Naive thymus-derived CD8-positive, alpha-beta T cell (primary cell): ENCODE measurements at places on chromosomes 6 and 20.

GRCh38 chr20:58058421-58059259, 169.8 kb downstream of the ANKRD60 start:
- no peak for DNase-seq

DNA sequence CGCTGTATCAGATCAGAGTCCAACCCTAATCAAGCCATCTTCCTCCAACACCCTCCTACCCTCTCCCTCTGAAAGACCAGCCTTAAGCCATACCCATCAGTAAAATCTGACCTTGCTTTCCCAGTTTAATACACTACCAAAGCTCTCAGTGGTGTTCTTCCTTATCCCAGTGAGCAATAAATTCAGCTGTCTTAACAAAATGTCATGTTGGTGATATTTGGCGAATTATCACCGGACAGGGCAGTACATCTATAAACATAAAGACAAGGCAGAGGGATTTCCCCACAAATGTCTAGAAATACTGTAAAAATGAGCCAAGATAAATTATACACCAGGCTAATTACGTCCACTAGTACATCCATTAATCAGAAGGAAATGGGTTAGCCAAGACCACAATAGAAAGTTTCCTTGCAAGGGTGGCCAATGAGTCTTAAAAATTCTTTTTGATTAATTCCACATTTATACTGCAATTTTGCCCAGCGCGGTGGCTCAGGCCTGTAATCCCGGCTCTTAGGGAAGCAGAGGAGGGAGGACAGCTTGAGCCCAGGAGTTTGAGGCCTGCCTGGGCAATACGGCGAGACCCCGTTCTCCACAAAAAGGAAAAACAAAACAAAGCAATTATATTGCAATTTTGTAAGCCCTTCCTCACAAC, 905 bp downstream of the RARS2 start:
- no peak for DNase-seq

GRCh38 chr6:138645976-138646640, 127.5 kb upstream of the CCDC28A start:
- no peak for DNase-seq

DNA sequence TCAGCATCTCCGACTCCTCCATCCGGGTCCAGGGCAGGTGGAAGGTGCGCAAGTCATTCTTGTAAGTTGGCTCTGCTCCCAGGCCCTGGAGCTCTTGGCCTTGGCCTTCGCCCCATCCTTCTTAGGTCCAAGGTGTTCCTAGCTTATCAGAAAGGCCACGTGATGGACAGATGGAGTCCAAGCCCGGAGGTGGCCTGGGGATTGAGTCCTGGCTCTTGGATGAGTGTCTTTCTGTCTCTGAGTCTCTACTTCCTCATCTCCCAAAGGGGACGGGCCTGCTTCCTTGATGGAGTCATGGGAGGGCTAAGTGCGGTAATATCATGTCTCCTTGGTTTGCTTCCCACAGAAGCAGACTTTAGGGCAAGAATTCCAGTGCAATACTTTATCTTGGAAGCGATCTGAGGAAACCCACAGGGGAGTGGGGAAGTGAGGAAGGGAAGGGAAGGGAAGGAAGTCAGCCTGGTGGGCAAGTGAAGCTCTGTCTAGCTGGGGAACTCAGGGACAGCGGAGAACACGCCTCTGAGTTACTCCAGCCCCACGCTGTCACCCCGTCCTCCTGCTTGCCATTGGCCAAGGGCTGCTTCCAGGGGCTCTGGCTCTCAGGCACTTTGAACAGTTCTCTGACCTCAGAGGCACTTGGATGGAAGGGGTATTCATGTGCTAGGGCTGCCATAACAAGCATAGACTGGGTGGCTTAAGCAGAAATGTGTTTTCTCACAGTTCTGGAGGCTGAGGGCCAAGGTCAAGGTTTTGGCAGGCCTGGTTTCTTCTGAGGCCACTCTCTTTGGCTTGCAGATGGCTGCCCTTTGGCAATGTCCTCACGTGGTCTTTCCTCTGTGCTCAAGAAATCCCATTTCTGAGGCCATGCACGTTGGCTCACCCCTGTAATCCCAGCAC, 4.8 kb downstream of the LBP start:
- no peak for DNase-seq

- no peak for DNase-seq
These were observed 261.9 kb downstream of the CDH26 start for GRCh38 chr20:60219984-60220562.

DNA sequence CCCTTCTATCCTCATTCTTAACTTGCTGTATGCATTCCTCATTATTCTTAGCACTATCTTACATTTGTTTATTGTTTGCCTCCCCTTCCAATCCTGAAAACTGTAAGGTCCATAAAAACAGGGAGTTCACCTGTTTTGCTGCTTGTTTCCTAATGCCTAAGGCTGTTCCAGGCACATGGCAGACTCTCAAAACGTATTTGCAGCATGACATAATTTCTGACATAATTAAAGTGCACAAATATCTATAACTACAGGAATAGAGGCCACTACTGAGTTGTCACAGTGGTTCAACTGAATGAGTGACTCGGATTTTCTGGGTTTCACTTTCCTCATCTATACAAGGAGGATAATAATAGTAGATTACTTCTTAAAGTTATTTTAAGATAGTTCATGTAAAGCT, 83.0 kb downstream of the HFE start:
- no peak for DNase-seq

DNA sequence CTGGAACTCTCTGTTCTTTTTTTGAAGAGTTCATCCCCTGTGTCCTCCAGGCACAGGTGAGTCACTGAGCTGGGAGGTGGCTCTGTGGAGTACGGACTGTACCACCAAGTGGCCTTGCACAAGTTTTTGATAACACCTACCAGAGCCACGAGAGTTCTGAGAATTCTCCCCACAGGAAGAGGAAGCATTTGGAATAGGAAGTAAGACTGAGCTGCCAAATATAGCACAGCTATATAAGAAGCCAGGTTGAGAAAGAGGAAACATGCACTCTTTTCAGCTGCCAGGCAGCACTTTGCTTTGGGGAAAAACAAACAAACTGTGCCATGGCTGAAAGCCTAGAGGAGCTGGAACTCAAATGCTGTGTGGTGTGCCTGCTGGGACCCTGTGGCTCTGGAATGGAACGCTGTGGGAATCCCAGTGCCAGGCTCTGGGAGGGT, 70.8 kb upstream of the RIPOR2 start:
- DNase-seq: peak; percentile 37

- DNase-seq: no peak
These were observed 46.1 kb upstream of the CCN6 start for GRCh38 chr6:112007805-112008204.

- no peak for DNase-seq
These were observed 466.3 kb downstream of the DOK5 start for GRCh38 chr20:54941666-54942065.

DNA sequence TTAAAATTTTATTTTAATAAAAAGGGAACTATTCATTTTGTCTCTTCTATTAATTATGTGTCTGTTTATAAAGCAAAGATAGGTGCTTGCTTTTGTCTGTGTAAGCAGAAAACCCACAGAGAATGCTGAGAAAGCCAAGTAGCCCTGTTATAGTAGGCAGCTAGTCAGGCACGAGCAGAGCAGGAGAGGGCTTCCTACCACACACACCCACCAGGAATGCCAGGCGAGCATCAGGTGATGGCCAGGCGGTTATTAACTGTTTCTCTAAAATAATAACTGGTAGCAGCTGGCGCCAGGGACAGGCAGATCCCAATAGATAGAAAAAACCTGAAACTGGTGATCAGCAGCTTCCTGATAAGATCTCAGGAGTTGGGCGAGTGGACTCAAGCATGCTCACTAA, 15.7 kb downstream of the C6orf15 start:
- DNase-seq: no peak

GRCh38 chr6:21478883-21479539, 114.5 kb upstream of the SOX4 start:
- DNase-seq: no peak

DNA sequence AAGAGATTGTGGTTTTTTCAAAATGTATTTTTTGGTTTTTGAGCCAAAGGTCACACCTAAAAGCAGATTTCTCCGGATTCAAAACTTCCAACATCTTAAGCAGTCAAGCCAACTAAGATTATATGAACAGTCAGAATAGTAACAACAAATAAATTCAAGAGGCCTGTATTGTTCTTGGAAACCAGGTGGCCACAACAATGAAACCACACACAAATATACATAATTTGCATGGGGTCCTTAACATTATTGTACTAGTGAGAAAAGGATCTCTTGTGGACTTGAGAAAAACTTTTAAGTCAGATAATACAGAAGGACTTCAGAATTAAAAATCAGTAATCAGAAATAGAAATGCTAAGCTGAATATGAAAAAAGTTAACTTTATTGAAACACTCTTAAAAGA, 40.6 kb downstream of the NOL7 start:
- no peak for DNase-seq

DNA sequence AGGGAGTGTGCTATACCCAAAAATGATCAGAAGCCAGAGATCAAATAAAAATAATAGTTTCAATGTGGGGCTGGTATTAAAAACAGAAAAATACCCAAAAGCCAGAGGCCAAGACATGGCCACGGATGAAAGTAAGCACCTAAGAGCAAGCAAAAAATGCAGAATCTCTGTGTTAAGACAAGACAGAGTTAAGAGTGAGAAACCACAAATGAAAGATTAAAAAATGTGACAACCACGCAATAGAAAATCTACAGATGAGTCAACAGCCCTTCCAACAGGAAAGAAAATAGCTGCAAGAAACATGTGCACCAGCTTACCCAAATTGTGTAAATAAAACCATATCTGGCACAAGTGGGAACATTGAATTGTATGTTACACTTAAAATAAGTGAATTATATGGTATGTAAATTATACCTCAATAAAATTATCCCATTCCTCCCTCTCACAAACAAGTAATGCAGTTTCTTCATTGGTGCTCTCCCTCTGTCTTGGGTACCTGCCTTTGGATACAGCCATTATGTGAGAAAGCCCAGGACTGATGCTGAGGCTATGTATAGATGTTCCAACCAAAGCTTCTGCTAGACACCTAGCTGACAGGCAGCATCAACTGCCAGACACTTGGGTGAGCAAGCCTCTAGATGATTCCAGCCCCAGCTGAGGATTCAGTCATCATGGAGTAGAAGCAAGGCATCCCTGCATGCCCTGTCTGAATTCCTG, 55.3 kb upstream of the UFL1 start:
- no peak for DNase-seq

DNA sequence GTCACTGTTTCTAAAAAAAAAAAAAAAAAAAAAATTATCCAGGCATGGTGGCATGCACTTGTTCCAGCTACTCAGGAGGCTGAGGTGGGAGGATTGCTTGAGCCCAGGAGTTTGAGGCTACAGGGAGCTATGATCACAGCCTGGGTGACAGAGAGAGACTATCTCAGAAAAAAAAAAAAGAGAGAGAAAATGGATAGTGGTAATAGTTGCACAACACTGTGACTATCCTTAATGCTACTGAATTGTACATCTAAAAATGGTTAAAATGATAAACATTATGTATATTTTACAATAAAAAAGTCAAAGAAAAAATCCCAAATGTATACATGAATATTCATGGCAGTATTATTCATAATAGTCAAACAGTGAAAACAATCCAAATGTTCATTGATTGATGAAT, 23.0 kb downstream of the FERMT1 start:
- no peak for DNase-seq

DNA sequence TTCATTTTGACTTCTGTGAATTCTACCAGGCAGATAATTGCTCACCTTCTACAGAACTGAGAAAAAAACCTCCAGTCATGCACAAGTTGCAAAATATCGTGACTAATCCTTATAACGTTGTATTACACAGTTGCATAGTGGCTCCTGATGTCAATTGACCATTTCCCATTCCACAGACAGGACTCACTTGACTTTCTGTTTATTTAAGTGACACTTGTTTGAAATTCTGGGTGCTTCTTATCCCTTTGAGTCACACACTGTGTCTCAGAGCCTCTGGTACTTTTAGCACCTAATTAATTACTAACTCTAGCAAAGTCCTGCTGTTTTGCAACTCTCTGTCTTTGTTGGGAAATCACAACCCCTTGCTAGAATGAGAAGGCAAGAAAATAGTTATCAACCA, 16.2 kb upstream of the RSPO3 start:
- DNase-seq: no peak

GRCh38 chr6:12293931-12294807, 4.0 kb downstream of the EDN1 start:
- no peak for DNase-seq

GRCh38 chr6:11094411-11094851, 797 bp downstream of the SMIM13 start:
- DNase-seq: no peak

DNA sequence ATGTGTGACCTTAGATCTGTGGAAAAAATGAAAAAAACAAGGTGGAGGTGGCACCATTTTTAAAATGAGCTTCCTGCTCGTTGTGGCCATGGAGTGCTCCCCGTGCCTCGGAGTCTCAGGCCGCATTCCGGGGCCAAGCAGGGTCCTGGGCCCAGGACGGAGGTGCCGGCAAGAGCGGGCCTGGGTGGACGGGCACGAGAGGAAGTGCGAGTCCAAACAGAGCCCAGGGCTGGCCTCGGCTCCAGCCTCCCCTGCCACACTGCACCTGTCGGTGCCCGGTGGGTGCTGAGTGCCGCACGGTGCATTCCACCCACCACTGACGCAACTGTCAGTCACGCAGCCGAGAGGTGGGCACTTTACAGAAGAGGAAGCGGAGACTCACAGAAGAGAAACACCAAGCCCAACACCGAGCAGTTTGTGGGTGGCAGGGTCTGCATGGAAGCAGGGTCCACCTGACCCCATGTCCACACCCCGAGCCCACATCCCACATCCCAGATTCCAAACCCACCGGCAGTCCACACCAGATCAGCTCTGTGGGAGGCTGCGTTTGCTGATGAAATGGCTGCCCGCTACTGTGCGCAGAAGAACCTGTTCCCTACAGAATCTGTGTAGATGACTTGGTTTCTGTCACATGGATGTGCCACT, 97.7 kb downstream of the PSMB1 start:
- DNase-seq: no peak

DNA sequence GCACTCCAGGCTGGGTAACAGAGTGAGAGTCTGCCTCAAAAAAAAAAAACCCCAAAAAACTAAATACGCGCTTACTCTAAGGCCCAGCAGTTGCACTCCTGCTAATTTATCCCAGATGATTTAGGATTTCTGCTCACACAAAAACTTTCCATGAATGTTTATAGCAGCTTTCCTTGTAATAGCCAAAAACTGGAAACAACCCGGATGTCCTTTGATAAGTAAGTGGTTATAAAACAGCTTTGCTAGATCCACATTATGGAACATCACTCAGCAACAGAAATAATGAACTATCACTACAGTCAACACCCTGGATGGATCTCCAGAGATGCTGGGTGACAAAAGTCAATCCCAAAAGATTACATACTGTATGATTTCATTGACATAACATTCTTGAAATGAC, 220.4 kb upstream of the JARID2 start:
- DNase-seq: no peak
